ENCODE measurements at places on chromosomes 4 and X.

DNA sequence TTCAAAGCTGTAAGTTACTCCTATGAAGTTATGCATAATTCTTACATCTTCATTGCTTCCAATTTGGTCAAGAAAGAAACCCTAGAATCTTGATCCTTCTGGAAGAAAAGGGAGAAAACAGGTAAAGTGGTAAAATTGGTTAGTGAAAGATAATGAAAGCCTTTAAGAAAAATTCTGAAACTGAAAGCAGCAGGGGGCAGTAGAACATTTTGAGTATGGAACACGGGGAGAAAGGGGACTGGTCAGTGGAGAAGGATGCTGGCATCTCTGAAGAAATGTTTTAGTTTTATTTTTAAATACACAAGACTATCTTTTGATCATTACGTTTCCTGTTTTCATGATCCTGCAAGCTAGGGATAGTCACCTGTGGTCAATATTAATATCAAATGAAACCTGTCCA lies 54.3 kb downstream of the SLIT2 start:
- DNase-seq, result no peak

GRCh38 chrX:154751669-154752271 lies 893 bp upstream of the GAB3 start:
- no peak for DNase-seq

- DNase-seq, result no peak
Measured at GRCh38 chr4:150593996-150594395, 12.0 kb downstream of the MAB21L2 start.

DNA sequence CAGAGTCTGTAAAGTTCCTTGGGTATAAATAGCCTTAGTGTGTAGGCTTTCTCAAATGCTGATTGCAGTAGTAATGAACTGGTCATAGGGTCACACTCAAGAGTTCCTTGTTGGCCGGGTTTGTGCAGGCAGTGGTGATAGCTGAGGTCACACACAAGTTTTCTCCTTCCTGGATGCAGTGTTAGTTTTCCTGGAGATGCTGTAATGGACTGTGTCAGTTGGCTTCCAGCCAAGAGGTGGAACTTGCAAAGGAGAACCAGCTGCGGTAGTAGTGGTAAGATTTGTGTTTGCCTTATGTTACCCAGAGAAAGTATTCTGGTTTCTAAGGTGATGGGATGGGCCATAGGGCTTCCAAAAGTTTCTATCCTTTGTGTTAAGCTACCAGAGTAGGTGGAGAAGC lies 409.8 kb upstream of the FRG1 start:
- no peak for DNase-seq

DNA sequence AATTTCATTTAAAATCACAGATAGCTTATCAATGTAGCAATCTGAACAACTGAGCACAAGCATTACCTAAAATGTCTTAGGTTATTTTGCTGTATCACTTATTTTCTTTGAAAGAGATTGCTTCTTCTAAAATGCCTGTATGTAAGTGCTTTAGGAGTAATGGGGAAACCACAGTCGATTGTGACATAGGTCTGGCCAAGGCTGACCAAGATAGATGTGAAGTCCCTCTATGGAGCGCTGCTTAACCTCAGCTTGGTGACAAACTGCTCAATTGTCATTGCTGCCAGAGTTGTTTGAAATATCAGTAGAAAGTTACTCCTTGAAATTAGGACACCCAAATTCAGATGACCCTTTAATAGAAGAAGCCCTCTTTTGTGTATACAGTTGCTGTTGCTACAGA lies 401.9 kb upstream of the NDST4 start:
- DNase-seq, result no peak

- no peak for DNase-seq
Measured at GRCh38 chrX:133005042-133005441, 46.6 kb upstream of the HS6ST2 start.

DNA sequence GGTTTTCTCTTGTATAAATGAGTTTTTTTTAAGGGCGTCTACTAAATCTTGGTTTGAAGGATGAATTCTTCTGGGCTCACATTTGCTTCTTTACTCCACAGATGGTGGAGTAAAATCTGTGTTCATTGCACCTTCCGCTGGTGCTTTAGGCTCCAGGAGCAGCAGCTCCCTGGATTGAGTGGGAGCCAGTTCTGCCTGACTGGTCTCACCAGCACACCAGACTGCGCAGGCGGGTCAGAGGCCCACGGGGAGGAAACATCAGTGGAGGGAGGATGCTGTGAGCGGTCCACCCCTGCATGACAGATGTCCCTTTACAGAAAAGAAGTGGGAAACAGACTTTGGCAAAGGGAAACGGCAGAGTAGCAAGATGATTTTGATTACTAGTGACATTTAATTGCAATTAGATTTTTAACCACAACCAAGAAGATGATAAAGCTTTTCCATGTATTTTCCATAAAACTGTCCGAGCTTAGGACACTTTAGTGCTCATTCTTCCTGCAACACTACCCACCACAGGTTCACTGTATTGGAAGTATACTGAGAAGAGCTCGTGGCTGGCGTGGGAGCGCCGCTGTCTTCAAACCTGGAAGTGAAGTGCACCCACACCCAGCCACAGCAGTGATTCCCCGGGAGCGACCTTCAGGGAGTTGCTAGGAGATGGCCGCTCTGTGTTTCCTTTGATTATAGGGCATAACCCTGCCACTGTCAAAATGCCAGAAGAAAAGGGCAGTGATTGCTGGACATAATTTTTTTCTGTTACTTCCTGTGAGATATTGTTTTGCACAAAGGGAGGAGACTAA lies 95.2 kb downstream of the SORBS2 start:
- DNase-seq, result no peak

- DNase-seq, result no peak
Measured at GRCh38 chr4:105116616-105117319, 29.9 kb upstream of the TET2 start.

GRCh38 chrX:38103857-38104812 lies 97.8 kb downstream of the SYTL5 start:
- no peak for DNase-seq

GRCh38 chr4:156169011-156169410 lies 215.3 kb upstream of the CTSO start:
- DNase-seq, result no peak

DNA sequence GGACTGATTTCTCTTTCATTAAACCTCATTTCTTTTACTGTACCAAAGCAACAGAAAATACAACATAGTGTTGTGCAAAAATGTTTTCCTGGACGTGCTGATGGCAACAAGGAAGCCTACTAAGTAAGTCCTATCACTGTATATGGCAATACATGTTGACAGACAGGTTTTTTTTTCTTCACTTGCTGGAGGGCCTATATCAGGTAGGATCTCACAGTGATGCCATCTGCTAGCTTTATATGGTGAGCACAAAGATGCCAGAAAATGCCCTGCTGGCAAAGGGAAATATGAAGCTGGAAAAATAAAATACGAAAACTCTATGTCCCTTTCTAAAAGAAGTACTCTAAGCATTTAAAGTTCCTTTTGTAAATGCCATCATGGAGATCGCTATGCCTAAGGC lies 119.0 kb upstream of the PDLIM3 start:
- DNase-seq, result no peak

- DNase-seq, result no peak
Measured at GRCh38 chrX:137052643-137053235, 18.9 kb upstream of the GPR101 start.
